Endodermal cell (in vitro differentiated cells): ENCODE measurements at places on chromosomes 1 and 21.

DNA sequence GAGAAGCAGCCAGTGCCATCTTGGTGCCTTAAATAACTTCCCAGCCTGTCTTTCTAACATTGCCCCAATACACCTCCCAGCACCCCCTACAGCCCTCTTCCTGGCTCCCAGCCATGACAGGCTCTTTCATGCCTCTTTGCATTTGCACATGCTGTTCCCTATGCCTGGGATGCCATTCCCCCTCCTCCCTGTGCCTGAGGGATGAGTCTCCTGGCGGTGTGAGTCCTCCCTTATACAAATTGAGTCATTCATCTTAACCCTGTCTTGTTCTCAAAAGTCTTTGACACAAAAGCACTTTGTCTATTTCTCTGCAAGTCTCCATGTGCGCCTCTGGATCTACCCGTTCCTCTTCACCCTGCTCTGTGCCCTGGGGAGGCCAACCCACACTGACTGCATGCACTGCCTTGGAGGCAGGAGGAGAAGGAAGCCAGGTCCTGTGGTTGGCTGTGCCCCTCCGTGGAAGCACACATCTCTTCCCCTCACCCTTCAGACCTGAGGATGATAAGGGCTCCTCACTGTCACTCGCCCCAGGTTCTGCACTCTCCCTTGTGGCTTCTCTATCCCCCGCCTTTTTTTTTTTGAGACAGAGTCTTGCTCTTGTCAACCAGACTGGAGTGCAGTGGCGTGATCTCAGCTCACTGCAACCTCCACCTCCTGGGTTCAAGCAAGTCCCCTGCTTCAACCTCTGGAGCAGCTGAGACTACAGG is 25.1 kb downstream of the CDCP2 start:
- DNase-seq = no peak

- DNase-seq = no peak
Observed at GRCh38 chr1:36206323-36206858, 17.9 kb upstream of the THRAP3 start.

DNA sequence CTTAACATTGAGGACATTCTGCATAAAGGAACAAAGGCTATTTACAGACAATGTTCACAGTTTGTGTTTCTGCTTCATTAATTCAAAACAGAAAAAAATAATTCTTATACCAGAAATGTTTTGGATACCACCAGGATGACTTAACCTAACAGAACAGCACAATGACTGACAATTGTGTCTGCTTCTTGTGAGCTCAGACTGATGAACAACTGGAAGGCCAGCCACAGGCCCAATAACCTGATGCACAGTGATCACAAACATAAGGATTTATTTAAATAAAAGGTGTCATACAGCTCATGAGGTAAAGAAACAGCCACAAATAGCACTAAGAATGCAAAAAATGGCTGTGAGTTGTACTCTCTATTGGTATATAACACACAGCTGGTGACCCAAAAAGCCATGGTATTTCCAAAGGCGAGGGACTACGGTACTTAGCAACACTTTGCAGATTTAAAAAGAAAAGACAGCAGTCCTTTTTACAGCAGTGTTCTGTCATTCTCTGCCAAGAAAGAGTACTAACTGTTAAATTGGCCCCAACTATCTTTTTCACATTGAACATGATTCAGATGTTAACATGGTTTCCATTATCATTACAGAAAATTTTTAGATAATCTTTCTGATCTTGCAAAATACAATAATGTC is 32.1 kb upstream of the DDAH1 start:
- DNase-seq = no peak

DNA sequence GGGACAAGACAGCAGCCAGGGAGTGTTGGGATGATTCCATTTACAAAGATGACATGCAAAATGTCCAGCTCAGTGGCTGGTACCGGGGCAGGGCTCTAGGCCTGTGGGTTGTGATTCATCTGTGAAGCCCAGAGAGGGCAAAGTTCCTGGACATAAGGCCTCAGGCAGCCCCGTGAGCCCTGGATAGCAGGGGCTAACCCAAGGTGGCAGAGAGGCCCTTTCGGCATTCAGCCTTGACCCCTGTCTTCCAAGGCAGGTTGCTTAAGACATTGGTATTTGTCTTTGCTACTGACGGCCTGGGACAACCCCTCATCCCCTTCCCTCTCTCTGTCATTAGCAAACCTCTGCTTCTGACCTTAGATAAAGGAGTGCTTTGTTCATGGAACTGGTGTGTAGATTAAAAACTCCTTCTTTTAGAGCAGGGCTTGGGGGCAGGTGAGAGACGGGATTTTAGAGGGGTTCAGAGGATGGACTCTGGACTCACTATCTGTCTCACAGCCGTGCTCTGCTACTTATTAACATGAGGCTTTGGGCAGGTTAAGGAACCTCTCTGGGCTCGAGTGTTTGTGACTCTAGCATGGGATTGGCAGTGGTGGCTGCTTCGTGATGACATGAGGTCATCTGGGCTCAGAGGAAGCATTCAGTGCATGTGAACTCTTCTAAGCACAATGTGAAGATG is 36.3 kb downstream of the TMEM51 start:
- no peak for DNase-seq

DNA sequence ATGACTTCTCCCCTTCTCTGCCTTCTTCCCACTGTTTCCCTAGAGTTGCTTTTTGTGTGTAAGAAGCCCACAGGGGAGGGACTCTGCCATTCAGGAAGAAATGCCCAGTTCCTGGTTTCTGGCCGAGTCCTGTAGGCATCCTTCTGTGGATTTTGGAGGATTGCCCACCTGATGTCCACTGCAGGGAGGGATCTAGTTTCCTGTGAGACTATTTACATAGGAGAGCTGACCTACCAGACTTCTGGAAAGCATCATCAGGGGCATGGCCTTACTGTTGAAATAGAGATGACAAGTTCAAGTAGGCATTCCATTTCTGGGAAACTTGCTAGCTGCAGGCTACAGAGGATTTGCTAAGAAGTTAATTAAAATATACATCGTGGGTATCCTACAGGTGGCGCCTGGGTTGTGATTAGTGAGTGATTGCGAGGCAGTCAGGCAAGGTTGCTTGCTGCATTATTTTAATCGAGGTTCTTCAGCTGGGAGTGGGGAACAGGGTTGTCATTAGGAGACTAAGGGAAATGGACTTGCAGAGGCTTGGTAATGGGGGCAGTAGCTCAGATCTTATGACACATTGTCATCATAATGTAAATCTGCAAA is 148.7 kb downstream of the HHAT start:
- DNase-seq = no peak

DNA sequence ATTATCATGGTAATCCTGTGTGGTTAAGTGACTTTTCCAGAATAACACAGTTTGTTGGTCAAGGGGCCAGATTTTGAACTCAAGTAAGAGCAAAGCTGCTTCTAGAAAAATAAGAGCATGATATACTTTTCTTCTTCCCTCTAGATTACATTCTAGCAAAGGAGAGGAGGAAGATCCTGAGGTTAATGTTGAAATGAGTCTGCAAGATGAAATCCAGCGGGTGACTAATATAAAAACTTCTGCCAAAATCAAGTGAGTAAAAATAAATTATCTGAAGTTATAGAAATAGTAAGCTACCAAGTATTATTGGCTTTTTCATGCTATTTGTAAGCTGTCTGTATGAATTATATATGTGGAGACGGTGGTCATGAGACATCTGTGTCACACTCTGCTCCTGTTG is 12.8 kb downstream of the WDR3 start:
- DNase-seq = no peak

GRCh38 chr1:215612391-215612790 is 45.3 kb downstream of the KCTD3 start:
- DNase-seq = no peak
